ENCODE measurements at places on chromosomes 6 and 20.

DNA sequence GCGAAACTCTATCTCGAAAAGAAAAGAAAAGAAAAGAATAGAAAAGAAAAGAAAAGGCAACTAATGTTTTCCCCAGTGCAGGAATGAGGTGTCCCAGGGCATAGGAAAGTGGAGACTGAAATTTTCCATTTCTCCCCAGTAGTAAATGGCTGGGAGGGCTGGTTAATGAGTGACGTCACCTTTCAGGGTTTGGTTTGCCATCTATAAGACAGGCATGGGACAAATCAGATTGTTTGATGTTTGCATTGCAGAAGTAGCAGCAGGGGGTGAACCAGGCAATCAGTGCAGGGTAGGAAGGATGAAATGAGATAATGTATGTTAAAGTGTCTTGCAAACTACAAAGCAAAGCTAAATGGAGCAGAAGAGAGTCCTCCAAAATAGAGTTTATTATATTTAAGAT, 533.4 kb downstream of the PKHD1 start:
- no peak for DNase-seq

GRCh38 chr6:150557043-150557599, 42.6 kb upstream of the PLEKHG1 start:
- no peak for DNase-seq

DNA sequence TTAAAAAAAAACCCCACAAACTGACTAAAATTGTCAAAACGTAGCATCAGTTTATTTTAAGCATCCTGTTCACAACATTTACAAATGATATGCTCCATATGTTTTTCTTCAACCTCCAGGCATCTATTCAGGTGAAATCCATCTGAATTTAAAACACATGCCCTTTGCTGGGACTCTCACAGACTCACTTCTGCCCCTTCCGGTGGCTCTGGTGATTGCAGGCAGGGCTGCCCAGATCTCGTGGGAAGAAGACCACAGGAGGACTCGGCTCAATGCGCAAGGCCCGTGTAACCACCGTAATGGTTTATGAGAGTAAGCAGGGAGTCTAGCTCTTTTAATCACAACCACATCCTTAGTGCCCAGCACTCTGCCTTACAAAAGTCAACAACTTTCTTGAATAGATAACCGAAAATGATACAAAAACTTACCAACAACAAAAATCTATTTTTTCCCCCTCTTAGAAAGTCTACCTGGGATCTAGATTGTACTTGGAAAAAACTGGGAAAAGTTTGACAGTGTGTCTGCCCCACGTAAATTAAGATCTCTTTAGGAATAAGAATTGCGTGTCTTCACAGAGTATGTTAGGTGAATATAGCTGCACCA, 139.1 kb downstream of the KIF16B start:
- no peak for DNase-seq

DNA sequence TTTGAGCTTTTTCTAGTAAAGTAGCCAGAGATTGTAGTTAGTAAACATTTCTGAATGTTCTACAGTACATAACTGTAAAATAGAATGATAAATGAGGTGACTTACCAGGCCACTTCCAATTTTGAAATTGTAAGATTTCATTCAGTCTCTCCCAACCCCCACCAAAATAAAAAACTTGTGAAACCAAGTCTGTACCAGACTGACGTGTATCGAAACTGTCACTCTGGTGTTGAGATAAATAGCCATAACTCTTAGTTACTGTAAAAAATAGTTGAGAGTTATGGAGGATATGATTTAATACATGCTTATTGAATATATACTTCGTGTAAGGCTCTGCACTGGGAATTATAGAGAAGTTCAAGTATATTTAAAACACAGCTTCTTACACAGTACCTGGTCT, 455.7 kb downstream of the PLCB1 start:
- no peak for DNase-seq

- no peak for DNase-seq
These were observed 412.2 kb downstream of the UTRN start for GRCh38 chr6:144697369-144697760.

DNA sequence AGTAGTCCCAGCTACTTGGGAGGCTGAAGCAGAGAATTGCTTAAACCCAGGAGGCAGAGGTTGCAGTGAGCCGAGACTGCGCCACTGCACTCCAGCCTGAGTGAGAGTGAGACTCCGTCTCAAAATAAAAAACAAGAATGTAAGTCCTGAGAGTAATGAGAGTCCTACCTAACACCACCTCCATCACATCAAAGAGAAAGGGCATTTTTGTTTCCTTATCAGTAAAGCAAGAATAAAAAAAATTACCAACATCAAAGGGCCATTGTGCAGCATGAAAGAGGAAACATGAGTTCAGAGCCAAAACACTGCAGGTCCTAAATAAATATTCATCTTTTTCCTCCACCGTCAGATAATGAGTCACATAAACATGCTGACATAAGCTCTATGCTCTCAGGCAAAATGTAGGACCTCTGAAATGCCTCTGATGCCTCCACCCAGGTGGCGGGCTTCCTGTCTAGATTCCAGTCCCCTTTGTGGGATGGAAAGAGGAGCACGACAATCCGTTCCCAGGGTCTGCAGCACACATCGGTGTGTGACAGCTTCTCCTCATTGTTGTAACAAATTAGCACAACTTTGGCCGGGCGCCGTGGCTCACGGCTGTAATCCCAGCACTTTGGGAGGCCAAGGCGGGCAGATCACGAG, 7.2 kb downstream of the ATP9A start:
- no peak for DNase-seq

- DNase-seq: no peak
These were observed 22.8 kb downstream of the SRSF3 start for GRCh38 chr6:36616893-36617521.

- no peak for DNase-seq
These were observed 4.6 kb upstream of the CABLES2 start for GRCh38 chr20:62411479-62412193.

DNA sequence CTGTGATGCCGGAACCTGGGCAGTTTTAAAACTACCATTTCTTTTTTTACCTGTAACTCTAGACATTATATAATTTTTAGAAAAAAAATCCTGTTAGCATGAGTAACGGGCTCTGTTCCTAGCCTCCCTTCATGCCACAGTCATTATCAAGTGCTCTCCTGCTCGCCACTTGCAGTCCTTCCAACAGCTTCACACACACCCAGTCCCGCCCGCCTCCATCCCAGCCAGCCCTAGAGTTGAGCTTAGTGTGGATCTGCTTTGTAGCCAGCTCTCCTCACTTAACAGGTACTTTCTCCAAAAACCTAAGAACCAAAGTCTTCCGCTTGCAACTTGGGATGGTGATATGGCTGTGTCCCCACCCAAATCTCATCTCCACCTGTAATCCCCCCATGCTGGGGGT, 51.5 kb downstream of the EZR start:
- DNase-seq: no peak

DNA sequence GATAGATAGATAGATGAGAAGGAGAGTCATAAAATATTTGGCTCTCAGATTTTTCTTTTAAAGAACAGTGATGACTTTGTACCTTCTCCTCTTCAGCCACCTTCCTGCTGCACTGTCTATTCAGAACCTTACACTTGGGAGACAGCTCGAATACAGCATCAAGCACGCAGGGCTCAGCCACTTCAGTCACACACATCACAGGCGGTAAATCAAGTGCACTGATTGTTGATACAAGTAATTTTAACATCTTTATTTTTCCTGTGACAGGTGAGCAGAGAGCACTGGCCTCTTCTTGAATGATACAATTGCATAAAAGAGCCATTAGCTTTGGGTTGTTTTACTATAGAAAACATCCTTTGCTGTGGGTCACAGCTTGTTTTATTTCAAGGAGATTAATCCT, 1118.5 kb upstream of the EYS start:
- DNase-seq: no peak

DNA sequence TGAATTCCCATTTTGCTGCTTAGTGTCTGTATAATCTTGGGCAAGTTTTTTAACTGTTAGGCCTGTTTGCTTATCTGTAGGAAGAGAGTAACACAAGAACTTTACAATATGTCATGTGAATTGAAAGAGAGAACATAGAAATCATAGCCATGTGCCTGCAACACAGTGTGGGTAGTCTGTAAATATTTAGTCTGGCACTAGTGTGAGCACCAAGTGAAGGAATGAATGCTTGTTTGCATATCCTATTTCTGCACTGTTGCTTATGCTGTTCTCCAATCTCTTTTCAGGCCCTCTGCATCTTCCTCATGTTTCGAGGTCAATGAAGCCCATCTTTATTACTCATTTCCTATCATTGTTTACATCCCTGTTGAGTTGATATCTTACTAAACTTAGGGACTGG, 49.2 kb downstream of the CBFA2T2 start:
- DNase-seq: no peak

DNA sequence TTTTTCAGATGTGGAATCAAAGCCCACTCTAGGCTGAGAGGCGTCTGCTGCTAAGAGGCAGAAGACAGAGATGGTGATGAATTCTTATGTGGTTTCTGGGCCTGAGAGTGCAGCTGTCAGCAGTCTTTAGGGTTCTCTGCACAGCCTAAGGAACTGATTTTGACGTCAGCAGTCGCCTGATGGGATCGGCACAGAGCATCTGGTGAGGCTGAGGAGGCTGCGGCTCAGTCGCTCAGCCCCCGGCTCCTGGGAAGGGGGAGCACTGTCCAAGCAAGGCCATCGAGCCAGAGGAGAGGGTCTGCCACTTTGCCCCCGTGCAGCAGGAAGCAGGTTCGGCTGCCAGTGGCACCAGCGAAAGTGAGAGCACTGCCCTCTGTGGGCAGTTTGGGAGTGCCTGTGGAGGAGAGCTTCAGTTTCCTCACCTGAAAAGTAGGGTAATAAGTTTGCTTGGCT, 92.5 kb downstream of the TCP11 start:
- no peak for DNase-seq

- no peak for DNase-seq
These were observed 91.2 kb upstream of the TINAG start for GRCh38 chr6:54217018-54217417.

GRCh38 chr20:6091661-6092060, 31.2 kb downstream of the FERMT1 start:
- no peak for DNase-seq

DNA sequence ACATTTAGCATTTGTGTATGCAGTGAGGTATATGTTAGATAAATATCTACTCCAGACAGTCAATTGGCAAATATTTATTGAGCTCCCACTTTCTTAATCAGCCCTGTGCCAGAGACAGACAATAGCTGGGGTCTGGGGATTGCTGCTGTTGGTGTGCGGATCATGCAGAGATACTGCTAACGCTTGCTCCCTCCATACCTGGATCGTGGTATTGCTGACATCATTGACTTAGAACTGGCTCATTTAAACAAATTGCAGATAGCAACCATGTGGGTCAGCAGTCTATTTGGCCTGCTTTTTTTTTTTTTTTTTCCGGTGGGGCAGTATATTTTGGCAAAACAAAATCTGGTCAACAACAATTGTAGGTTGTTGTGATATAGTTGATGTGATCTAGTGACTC, 9.5 kb downstream of the ARID1B start:
- no peak for DNase-seq

DNA sequence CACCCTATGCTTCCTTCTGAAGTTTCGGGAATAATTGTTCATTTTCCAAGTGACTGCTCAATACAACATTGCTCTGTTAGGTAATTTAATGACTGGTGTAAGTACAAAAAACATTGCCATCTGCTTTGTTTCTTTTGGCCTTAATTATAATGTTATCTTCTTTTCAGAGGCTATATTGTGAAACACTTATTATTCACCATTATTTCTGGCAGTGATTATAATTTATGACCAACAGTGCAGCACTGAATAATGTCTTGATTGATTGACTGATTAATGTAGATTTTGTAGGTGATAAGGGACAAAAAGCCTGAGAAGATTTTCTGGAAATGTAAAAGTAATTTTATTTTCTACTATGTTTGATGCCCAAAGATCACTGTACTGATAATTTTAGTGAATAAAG, 377.7 kb downstream of the PLCB1 start:
- no peak for DNase-seq

DNA sequence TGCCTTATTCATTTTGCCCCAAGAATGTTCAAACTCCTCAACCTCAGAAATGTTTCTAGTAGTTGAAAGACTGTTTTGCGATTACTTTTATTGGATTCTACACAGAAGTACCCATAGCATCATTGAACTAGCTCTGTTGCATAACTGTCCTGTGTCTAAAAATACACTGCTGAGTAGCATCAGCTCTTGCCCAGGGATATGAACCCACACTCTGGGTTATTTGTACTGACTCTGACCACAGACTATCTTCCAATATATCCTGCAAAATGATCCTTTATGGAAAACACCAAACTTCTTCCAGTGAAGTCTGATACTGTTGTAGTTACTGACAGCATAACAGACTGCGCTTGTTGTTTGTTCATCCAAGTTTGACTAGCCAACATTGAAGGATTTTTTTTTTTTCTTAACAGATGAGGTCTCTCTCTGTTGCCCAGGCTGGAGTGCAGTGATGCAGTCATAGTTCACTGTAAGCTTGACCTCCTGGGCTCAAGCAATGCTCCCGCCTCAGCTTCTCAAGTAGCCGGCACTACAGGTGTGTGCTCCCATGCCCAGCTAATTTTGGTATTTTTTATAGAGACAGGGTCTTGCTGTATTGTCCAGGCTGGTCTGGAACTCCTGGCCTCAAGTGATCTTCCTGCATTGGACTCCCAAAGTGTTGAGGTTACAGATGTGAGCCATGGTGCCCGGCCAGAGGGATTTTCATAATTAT, 49.9 kb downstream of the TULP4 start:
- DNase-seq: no peak

DNA sequence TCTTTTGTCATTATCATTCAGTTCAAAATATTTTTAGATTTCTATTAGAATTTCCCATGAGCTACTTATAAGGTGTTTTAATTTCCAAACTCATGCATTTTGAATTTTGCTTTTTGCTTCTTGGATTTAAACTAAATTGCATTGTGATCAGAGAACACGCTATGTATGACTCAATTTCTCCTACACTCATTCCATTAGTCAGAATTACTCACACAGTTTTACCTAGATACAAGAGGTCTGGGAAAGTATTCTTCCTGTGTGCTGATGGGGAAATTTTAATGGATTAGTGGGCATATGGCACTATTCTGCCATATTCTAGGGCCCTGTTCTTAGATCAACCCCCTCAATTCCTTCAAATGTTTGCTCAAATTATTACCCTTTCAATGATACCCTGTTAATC, 49.9 kb upstream of the BMP5 start:
- DNase-seq: peak; percentile 67

DNA sequence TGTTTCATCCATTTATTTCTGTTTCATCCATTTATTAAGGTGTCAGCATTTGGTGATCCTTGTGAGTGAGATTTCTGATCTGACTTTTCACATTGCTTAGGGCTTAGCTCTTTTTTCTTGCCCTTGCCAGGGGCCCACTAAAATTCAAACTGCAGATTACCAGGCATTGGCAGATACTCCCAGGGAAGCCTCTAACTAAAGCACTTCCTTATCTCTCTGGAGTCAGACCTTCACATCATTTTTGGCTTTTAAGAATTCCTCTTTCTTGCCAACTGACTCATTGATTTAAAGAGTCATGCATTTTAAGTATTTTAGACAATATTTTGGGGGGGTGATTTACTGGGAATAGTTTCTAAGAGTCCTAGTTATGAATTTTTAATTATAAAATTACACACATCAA, 2.6 kb upstream of the WFDC8 start:
- DNase-seq: no peak

- no peak for DNase-seq
These were observed 569.8 kb downstream of the QKI start for GRCh38 chr6:163984124-163984936.

GRCh38 chr6:31558631-31559500, 11.5 kb downstream of the NFKBIL1 start:
- no peak for DNase-seq

- DNase-seq: no peak
These were observed 55.3 kb upstream of the DDR1 start for GRCh38 chr6:30829033-30829432.
